ENCODE measurements at places on chromosomes 2 and 18.

DNA sequence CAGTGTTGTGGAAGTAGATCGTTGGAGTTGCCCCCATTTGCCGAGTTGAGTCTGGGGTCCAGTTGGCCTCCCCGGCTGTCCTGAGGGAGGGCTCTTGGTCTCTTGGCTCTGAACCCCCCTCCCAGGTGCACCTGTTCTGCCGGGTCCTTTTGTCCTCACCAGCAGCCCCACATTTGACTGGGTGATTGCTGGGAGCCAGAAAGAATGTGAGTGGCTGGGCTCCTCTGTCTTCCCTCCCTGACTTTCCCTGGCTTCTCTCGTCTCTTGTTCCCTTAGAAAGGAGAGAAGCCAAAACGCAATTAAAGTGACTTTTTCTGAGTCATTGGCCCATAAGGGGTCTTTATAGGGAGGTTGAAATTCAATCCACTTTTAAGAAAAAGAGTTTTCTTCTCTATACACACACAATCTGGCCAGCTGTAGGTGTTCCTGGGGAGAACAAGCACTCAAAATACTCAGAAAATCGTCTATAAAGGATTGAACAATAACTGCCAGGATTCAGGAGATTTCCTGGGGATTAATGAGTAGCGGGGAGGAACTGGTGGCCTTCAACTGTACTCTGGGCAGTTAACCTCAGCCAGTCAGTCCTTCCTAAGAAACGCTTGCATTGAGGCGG lies 131.0 kb downstream of the TMEM182 start:
- no peak for DNase-seq

DNA sequence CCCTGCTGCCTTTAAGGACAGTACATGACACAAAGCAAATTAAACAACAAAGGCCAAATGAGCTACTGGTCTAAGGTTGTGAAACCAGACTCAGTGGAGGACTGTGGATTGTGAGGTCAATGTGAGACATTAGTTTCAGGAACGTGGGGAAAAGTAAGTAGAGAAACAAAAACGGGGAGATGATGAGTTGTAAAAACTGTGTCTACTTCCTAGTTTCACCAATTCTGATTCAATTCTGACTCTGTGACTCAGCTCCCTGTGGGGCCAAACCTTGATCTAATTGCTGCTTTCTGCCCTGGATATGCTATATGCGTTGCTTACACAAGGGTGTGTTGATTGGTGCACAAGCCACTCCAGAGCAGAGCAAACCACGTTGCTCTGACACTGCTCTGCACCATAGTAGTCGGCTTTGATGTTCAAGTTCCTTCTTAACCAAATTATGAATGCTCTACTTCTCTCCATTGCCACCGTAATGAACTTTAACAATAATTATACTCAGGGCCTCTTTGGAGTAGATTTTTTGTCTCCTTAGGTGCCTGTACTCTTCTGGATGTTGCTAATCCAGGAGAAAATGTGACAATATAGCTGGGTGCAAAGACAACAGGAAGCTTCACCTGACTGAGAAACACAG lies 1640.1 kb upstream of the CELF4 start:
- DNase-seq: no peak

- no peak for DNase-seq
These were observed 1300.4 kb upstream of the CHAC2 start for GRCh38 chr2:52467189-52467588.

- DNase-seq: no peak
These were observed 313.2 kb downstream of the RND3 start for GRCh38 chr2:150174056-150174805.

DNA sequence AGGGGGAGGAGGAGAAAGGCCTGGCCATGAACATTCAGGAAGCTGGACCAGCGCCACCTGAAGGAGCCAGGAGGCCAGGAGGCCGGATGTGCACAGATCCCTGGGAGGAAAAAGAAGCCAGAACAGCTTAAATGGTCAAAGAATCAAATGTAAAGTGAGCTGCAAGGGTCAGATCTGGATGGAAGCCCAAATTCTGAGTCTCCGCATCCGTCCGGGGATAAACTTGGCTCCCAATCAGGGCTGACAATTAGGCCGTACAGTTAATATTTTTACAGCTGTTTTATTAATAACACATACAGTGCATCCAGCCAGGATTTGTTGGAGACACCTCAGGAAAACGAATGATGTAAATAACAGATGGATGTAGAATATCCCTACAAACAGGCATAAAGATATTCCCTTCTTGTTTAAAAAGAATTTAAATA lies 495.1 kb upstream of the TCF4 start:
- DNase-seq: no peak

DNA sequence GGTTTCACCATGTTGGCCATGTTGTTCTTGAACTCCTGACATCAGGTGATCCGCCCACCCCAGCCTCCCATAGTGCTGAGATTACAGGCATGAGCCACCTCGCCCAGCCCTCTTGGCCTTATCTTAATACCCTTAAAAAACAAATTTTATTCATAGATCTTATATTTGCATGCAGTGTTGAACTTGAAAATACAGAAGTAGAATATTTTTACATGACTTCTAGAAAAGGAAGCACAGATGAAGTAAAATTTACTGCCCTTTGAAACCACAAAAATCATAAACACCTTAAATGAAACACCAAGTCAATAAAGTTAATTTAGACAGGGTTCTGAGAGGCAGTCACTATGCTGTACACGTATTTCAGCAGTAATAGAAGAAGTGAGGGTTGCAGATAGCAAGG lies 145.7 kb downstream of the CERS6 start:
- peak; percentile 51 for DNase-seq

DNA sequence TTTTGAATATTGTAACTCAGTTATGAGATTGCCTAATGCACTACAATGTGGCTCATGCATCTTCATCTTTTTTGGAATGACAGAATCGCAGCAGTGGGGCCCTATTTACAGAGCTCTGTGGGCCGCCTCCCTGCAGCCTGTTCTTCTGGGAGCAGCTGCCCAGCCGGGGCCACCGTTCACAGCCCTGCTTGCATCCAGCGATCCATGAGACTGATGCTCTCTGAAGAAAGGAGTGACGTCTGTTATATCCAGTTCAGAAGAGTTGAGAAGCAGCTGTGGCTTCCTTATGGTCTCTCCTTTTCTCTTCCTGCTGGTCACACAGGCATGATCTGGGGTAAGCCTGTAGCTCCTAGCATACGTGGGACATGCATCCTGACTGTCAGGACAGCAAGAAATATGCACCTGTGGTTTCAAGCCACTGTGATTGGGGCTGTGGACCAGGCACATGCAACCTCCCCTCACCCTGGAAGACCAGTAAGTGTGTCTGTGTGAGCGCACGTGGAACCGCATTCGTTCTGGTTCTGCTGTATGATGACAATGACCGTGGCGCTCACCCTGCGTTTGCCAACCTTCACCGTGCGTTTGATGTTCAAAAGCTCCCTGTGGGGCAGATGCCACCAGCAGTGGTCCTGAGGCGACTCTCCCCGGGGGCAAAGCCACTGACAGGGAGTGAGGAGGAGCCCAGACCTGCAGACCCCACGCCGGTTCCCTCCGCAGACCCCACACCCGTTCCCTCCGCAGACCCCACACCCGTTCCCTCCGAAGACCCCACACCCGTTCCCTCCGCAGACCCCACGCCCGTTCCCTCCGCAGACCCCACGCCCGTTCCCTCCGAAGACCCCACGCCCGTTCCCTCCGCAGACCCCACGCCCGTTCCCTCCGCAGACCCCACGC lies 189.8 kb downstream of the TMEM18 start:
- no peak for DNase-seq

DNA sequence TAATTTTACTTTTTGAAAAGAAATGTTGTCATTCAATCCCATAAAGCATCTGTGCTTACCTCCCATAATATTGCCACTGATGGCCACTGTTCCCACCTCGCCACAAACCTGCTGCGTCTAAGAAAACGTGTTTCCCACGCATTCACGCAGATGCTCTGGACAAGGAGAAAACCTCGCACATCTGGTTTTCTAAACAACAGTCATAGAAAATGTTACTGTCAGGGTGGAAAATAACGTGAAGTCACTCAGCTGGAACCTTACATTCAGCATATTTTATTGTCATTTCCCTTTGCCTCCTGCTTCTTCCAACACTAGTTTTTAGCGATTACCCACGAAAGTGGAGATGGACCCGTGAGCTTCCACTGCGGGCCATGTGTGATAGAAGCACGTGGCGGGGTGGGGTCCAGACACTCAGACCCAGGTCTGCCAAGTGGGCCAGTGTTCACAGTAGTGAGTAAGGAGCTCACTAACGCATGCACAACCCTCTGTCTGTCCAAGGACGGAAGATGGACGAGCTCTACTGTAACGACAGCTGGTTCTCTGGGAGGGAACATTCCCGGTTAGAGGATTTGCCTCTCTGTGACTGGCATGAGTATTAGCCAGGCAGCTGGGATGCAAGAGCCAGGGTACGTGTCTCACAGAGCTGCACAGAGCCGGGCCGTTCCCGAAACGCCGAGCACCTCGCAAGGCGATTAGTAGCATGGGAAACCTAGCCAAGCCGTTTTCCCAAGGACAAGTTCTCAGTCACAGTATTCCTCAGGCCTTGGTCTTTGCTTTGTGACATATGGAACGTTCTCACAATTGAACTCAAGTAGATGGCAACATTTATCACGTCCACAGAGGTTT lies 94.5 kb downstream of the MTCL1 start:
- DNase-seq: no peak

GRCh38 chr18:29560270-29560669 lies 1383.3 kb upstream of the CDH2 start:
- DNase-seq: no peak

DNA sequence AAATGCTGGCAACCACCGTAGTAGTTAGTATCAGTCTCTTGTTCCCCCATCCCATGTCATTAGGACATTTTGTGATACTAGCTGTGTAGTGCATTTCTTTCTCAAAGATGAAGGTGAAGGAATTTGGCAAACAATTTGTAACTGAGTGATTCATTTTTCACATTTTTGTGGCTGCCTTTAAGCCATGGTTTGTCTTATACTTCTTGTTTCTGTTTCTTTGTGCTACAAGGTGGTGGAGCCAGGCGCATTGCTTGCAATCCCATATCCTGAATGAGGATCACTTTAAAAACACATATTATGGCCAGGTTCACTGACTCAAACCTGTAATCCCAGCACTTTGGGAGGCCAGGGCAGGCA lies 40.6 kb downstream of the GPD2 start:
- DNase-seq: no peak

DNA sequence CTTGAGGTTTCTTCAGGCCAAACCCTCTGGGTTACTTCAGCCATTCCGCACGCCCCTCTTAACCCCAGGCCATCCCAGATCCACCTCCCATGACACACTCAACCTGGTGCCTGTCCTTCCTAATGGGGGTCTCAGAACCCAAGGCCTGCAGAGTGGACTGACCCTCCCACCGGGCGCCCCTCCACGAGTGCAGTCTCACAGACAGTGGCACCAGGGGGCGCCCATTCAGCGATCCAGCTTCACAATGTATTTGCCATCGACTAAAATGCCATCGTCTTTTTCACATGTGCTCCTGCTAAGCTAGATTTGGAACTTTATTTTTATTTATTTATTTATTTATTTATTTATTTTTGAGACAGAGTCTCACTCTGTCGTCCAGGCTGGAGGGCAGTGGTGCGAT lies 38.5 kb downstream of the INPP5D start:
- DNase-seq: no peak

DNA sequence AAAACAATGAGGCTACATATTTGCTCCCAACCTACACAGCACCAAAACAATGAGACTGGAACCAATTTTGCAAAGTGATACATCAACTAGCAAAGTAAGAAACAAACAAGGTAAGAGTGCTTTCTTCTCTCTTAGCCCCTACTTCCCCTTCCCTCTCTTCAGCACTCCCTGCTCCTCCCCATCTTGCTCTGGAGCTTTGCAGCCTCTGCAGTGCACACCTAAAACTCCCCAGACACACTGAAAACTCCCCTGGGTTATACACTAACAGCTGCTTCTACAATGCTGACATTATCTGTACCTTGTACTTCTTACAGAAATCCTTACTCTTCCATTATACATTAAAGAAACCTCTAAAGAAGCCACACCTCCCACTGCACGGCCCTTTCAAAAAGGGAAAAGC lies 93.7 kb downstream of the RBMS1 start:
- DNase-seq: no peak

DNA sequence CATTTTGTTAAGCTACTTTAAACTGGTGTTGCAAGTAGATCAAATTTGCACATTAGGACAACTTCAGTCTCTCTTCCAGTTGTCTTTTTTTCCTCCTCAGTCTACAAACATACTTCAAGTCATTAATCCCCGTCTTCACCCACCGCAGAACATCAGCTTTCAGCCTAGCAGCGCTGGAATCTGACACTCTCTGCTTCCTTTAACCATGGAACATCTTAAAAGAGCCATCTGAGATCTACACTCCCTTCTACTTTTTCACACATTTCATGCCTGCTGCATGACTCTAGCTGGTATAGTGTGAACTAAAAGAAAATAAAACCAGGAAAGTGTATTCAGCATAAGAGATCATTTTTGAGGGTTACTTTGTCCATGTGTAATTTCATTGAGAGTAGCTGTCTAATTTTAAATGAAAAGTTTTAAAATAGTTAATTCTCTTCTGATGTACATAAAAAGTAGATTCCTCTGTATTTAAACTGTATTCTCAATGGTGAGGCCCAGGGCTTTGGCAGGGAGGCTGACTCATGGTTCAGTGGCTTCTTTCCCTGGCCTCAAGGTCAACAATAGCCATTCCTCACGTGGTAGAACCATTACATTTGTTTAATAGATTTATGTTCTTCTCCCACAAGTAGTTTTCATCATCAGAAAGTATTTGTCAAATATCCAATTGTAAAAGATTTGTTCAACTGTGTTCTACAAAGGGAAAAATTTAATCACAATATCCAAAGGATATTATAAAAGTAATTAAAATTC lies 16.5 kb downstream of the SGPP2 start:
- DNase-seq: no peak

GRCh38 chr2:214575465-214575864 lies 164.6 kb downstream of the VWC2L start:
- no peak for DNase-seq

GRCh38 chr2:186101616-186102015 lies 363.0 kb downstream of the FSIP2 start:
- DNase-seq: peak; percentile 25

- no peak for DNase-seq
These were observed 452.5 kb upstream of the CHAC2 start for GRCh38 chr2:53315149-53315548.

DNA sequence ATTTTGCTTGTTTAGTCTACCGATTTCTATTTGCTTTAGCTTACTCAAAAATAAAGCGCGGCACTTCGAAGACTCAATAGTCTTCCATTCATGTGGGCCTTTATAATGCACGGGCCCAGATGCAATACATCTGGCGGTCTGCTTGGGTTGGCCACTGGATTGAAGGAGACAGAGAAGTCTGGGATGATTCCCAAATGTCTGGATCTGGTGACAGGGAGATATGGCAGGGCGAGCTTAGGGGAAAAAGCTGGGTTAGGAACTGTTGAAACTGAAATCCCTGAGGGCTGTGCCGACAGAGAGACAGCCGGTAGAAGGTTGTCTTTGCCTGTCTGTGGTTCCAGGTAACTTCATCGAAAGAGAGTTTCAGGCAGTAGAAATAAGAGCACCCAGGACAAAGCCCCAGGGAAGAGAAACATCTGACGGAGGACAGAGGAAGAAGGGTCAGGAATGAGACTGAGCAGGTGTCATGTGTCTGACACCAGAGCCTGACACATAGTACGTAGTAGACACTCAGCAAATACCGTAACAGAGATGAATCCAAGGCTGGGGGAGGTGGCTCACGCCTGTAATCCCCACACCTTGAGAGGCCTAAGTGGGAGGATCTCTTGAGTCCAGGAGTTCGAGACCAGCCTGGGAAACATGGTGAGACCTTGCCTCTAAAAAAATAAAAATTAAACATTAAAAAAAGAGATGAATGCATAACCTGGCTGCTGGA lies 13.6 kb downstream of the CLUL1 start:
- no peak for DNase-seq

- no peak for DNase-seq
These were observed 28.3 kb downstream of the DRC1 start for GRCh38 chr2:26429779-26430578.

- DNase-seq: no peak
These were observed 97.8 kb upstream of the POU3F3 start for GRCh38 chr2:104756118-104756517.
